A549 treated with RU486 at 1 μM for 4 hours (cell line): ENCODE measurements at places on chromosomes 5 and 9. TPM values are rescaled to one million over a fixed set of nuclear protein-coding genes. Genes with fewer than 3 reads are reported as not detected.

LAMC3 gene
- 1.4 to 2.6 TPM (median 2.1 TPM) in 5 replicates for total RNA-seq

SLC36A3 gene
- total RNA-seq = not detected in 5 replicates

SLC4A9 gene
- total RNA-seq = not detected in 5 replicates

SNCAIP gene
- not detected in 5 replicates for total RNA-seq

CBY3 gene
- total RNA-seq = not detected in 5 replicates

INIP gene
- 15.4 to 21.8 TPM (median 17.2 TPM) in 5 replicates for total RNA-seq

HAUS6 gene
- 13.0 to 42.3 TPM (median 29.4 TPM) in 5 replicates for total RNA-seq

SKP1 gene
- 573 to 822 TPM (median 615 TPM) in 5 replicates for total RNA-seq

NUTM2F gene
- not detected in 5 replicates for total RNA-seq

SOHLH1 gene
- not detected in 5 replicates for total RNA-seq

PTGES2 gene
- total RNA-seq = 75.7 to 97.4 TPM (median 94.1 TPM) in 5 replicates

SPATA31D4 gene
- not detected in 5 replicates for total RNA-seq

OGN gene
- total RNA-seq = not detected in 5 replicates

HMGCR gene
- total RNA-seq = 28.2 to 31.9 TPM (median 29.9 TPM) in 5 replicates

SLCO4C1 gene
- 0.01 TPM in 1 of 5 replicates, not detected in the others for total RNA-seq

OTP gene
- 0.08 to 0.19 TPM (median 0.13 TPM) in 4 of 5 replicates, not detected in the other for total RNA-seq

CCL27 gene
- total RNA-seq = 0.22 to 0.41 TPM (median 0.23 TPM) in 3 of 5 replicates, not detected in the others

NEK6 gene
- 55.8 to 73.4 TPM (median 62.6 TPM) in 5 replicates for total RNA-seq

AJM1 gene
- 3.1 to 4.4 TPM (median 4.0 TPM) in 5 replicates for total RNA-seq

NAIP gene
- 0.27 to 0.54 TPM (median 0.36 TPM) in 5 replicates for total RNA-seq

BHMT2 gene
- total RNA-seq = 0.15 TPM in 1 of 5 replicates, not detected in the others

TTLL11 gene
- total RNA-seq = 3.1 to 4.5 TPM (median 3.8 TPM) in 5 replicates

EGR1 gene
- total RNA-seq = 9.3 to 15.3 TPM (median 11.8 TPM) in 5 replicates

FAM78A gene
- total RNA-seq = 0.22 to 0.44 TPM (median 0.35 TPM) in 5 replicates

HTR4 gene
- total RNA-seq = not detected in 5 replicates

ARHGEF28 gene
- total RNA-seq = 12.0 to 15.9 TPM (median 15.0 TPM) in 5 replicates

TSSK1B gene
- not detected in 5 replicates for total RNA-seq

CNTNAP3 gene
- 7.1 to 11.4 TPM (median 11.2 TPM) in 5 replicates for total RNA-seq

TLX3 gene
- not detected in 5 replicates for total RNA-seq

ITK gene
- 0.03 to 0.15 TPM (median 0.13 TPM) in 3 of 5 replicates, not detected in the others for total RNA-seq

ELAVL2 gene
- 0.10 to 0.19 TPM in 2 of 5 replicates, not detected in the others for total RNA-seq

PCDHGC5 gene
- total RNA-seq = 0.02 to 0.09 TPM in 2 of 5 replicates, not detected in the others

ARAP3 gene
- 3.3 to 5.2 TPM (median 4.0 TPM) in 5 replicates for total RNA-seq

PCDHB10 gene
- total RNA-seq = 0.06 TPM in 2 of 5 replicates, not detected in the others

PRSS3 gene
- total RNA-seq = 12.2 to 18.4 TPM (median 15.0 TPM) in 5 replicates

PRDM9 gene
- total RNA-seq = not detected in 5 replicates

BARX1 gene
- total RNA-seq = 7.9 to 14.2 TPM (median 11.1 TPM) in 5 replicates

FBLL1 gene
- total RNA-seq = 0.06 to 0.33 TPM (median 0.08 TPM) in 3 of 5 replicates, not detected in the others
